Ureter (tissue), 1 donor: ENCODE measurements at places on chromosomes 6 and 20.

GRCh38 chr6:149129371-149130077, 188.0 kb upstream of the TAB2 start:
- no peak for DNase-seq

- no peak for DNase-seq
Observed at GRCh38 chr6:168115748-168116437, 36.9 kb upstream of the FRMD1 start.

DNA sequence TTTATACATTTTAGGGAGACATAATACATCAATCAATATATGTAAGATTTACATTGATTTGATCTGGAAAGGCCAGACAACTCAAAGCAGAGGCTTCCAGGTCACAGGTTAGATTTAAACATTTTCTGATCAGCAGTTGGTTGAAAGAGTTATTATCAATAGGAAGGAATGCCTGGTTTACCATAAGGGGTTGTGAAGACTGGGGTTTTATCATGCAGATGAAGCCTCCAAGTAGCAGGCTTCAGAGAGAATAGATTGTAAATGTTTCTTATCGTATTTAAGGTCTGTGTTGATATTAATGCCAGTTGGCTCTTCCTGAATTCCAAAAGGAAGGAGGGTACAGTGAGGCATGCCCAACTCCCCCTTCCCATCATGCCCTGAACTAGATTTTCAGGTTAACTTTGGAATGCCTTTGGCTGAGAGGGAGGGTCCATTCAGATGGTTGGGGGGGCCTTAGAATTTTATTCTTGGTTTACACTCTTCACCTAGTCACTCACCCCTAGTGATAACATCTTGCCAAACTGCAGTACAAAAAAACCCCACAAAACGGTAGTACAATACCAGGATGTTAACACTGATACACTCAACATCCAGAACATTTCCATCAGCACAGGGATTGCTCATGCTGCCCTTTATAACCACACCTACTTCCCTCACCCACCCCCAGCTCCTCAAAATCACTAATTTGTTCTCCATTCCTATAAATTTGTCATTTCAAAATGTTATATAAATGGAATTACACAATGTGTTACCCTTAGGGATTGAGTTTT, 259.6 kb upstream of the PLN start:
- DNase-seq: no peak

- DNase-seq: no peak
Observed at GRCh38 chr6:30962716-30963115, 20.8 kb upstream of the MUC21 start.

DNA sequence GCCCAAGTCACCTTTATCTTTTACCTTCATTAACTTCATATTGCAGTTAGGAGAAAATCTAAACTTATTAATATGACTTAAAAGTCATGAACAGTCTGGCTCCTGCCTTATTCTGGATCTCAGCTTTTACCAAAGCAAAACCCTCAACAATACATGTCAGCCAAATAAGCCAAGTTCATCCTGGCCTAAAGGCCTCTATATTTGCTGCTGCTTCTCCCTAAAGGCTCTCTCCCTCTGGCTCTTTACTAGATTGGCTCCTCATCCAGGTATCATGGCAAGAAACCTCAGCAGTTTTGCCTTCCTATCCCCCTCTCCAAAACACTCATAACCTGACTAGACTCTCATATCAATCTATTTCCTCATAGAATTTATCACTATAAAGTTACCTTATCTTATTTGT, 11.1 kb downstream of the LMBRD1 start:
- no peak for DNase-seq

GRCh38 chr20:32885952-32886351, 27.2 kb downstream of the EFCAB8 start:
- DNase-seq: no peak

DNA sequence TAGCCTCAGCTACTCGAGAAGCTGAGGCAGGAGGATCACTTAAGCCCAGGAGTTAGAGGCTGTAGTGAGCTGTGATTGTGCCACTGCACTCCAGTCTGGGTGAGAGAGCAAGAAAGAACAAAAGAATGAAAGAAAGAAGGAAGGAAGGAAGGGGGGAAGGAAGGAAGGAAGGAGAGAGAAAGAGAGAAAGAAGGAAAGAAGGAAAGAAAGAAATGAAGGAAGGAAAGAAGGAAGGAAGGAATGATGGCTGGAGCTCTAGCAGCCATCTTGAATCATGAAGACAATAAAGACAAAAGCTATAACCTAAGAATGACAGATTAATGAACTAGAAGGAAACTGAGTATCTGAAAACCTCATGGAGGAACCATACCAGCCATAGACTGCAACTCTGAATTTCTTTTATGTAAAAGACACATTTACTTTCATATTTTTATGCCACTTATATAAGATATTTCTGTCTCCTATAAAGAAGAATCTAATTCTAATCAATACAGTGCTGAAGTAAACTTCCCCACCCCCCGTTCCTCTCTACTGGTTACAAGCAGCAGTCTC, 522.3 kb upstream of the JARID2 start:
- no peak for DNase-seq

DNA sequence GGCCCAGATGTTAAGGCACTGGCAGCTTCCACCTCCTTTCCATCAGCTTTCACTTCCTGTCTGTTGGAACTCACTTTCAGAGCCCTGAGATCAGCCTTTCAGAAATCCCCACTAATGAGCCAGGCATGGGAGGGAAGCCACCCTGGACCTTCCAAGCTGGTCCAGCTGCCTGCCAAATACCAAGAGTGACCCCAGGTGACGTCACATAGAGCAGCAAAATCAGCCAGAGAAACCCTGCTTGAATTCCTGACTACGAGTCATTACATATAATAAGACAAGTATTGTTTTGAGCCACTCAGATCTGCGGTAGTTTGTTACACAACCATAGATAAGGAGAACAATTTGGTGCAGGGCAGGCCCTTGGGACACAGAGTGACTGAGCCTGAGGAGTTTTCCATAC, 556.0 kb upstream of the JAG1 start:
- no peak for DNase-seq

DNA sequence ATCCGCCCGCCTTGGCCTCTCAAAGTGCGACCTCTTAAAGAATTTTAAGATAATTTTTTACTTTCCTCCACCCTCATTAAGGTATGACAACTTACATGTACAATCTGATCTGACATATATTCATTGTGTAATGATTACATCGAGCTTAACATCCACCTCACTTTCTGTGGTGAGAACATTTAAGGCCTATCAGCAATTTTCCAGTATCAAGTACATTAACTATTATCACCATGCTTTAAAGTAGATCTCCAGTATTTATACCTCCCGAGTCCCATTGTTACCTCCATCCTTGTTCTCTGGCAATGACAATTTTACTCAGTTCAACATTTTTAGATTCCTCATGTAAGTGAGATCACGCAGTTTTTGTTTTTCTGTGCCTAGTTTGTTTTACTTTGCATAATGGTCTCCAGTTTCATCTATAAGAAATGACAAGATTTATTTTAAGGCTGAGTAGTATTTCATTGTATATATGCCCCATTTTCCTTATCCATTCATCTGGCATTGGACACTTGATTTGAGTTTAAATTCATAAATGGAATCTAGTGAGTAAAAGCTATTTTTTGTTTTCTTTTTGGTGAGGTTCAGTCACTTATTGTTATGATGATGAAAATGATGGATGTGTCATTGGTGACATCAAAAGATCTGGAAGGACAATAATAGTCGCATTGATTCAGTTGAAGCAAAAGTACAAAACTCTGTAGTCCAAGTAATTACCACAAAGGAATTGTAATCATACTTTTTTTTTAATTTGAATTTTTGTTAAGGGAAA, 87.0 kb downstream of the OR2B2 start:
- no peak for DNase-seq

DNA sequence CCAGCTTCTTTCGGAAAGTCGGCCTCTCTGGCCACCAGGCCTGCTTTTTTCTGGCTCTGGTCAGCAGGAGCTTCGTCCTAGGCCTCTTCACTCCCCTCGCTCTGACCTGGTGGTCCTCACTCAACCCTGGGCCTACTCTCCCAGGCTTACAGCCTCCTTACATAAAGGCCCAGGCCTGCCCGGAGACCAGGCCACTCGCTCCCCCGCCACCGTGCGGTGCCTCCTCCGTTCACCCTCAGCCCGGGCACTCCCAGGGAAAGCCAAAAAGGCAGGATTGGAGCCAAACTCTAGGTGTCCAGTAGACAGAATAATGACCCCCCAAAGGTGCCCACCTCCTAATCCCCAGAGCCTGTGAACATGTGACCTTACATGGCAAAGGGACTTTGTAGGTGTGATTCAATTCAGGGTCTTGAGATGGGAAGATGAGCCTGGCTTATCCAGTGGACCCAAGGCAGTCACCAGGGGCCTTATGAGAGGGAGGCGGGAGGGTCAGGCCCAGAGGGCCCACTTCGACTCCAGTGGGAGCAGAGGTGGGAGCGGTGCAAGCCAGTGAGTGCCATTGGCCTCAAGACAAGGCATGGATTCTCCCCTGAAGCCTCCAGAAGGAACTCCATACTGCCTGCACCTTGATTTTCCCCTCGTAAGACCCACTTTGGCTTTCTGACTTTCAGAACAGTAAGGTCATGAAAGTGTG, 118.6 kb upstream of the PTPN1 start:
- DNase-seq: no peak

- DNase-seq: no peak
Observed at GRCh38 chr6:84912472-84913322, 148.3 kb upstream of the TBX18 start.

GRCh38 chr6:1296542-1296941, 15.4 kb upstream of the FOXQ1 start:
- DNase-seq: no peak

GRCh38 chr6:62640749-62641148, 354.7 kb upstream of the KHDRBS2 start:
- no peak for DNase-seq

- DNase-seq: no peak
Observed at GRCh38 chr6:158353883-158354877, 41.9 kb downstream of the TULP4 start.

DNA sequence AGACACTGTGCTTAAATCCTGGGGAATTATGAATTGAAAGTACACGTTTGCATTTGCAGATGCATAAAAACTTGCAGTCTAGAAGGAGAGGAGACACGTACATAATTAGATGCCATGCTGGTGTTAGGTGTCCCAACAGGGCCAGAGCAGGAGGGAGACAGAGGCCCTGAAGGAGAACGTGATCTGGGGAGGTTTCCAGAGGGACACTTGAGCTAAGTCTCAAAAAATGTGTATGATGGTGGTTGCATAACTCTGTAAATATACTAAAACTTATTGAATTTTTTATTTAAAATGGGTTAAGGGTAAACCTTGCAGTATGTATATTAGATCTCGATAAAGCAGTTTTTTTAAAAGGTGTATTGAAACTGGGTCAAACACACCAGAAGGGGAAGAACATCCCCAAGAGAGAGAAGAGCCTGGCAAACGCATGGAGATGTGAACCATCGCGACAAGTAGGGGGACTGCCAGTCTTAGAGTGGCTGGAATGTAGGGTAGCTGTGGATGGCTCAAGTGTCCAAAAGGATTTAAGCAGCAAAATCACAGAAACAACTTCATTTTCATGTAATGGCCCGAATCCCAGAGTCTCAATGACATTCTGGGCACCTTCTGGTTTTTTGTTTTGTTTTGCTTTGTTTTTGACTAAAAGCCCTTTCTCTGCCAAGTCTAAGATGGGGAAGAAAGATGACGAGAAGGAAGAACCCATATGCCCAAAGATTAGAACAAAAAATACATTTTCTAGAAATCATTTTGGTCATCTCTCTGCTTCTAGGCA, 15.3 kb downstream of the TRAF3IP2 start:
- no peak for DNase-seq

GRCh38 chr20:61808447-61808846, 257.2 kb downstream of the TAF4 start:
- no peak for DNase-seq

DNA sequence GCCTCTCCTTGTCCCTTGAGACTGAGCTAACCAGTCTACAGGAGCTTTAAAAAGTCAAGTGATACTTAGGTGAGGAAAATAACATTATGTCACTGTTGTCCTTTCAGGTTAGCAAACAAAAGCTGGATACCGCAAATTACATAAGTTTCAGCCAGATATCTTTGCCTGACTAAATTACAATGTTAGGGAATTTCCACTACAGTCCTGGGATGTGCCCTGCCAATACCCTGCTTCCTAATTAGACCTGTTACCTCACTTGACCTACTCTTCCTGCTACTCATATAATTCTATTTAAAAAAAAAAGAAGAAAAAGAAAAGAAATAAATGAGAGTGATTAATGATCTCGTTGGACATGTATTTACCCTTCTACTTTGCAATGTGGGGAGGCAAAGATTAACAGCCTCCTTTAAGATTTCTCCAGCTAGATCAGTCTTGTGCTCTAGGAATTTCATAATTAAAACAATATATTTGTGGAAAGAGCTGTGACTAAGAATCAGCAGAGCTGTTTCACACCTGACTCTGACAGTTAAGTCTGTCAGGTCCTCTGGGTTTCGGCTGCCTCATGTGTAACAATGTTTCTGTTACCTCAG, 318.9 kb downstream of the HDGFL1 start:
- DNase-seq: no peak

DNA sequence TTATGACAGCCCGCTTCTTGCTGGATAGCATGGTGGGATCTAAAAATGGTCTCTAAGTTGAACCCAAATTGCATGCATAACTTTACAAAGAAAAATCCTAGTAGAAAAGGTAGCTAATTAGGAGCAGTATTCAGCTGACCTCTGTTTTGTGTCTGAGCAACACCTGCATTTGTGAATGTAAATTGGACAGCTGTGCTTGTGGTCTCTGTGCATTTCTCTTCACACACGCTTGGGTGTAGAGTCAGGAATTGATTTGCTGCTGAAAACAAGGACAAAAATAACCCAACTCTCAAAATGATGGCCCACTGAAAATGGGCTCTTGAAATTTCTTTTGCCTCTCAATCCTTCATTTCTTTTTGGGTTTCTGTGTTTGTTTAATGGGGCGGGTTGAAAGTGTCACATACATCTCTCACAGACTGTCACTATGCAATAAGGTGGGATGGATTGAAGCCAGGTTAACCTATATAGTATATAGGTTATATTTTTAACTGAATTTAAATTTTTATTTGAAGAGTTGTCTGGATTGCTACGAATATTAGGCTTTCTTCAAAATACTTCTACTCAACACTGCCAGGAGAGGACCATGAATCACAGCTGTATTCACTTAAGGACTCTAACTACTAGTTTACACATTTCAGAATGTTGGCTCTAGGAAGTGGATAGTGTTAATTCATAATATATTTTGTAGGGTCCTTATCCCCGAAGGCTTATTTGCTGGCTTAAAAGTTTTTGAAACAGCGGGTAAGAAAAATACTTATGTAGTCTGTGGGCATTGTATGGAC, 46.5 kb downstream of the SOBP start:
- no peak for DNase-seq

GRCh38 chr20:63061051-63061770, 54.4 kb upstream of the BHLHE23 start:
- no peak for DNase-seq

DNA sequence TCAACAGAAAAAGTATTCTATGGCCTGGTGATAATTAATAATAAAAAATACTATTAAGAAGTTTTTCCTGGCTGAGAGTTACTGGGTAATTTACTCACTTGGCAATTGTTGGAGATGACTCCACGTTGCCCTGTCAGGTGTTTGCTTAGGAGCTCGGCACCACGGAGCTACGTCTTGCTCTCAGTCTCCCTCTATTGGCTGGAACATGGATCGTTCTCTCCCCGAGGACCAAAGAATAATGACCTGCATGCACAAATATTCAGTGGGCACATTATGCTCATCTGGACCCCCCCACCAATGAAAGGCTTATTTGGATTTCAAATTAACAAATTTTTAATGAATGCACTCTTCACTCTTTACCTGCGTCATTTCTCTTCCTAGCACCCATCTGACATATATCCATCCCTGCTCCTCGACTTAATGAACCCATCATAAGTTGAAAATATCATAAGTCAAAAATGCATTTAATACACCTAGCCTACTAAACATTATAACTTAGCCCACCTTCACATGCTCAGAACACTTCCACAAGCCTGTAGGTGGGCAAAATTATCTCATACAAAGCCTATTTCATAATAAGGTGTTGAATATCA, 71.0 kb upstream of the CD83 start:
- DNase-seq: no peak
